ENCODE measurements at places on chromosomes 7 and 10.

- no peak for DNase-seq
Observed at GRCh38 chr10:3737864-3738263, 47.1 kb downstream of the KLF6 start.

DNA sequence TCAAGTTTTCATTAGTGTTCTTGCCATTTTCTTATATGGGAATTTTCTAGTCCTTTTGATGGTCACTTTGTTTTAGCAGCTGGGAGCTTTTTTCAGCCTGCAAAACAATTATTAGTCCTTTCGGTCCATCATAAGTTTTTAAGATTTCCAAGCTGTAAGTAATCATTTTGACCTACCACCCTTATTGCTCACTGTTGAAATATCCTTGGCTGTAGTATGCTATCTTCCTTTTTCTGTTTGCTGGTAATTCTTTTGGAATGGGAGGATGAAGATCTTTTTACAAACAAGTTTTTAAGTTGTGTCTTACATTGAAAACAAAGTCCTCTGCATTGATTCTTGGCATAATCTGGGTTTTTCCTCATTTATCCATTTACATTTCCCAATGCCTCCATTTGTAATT lies 24.0 kb downstream of the BZW2 start:
- DNase-seq = no peak

GRCh38 chr10:89627830-89628229 lies 17.2 kb downstream of the PANK1 start:
- no peak for DNase-seq

DNA sequence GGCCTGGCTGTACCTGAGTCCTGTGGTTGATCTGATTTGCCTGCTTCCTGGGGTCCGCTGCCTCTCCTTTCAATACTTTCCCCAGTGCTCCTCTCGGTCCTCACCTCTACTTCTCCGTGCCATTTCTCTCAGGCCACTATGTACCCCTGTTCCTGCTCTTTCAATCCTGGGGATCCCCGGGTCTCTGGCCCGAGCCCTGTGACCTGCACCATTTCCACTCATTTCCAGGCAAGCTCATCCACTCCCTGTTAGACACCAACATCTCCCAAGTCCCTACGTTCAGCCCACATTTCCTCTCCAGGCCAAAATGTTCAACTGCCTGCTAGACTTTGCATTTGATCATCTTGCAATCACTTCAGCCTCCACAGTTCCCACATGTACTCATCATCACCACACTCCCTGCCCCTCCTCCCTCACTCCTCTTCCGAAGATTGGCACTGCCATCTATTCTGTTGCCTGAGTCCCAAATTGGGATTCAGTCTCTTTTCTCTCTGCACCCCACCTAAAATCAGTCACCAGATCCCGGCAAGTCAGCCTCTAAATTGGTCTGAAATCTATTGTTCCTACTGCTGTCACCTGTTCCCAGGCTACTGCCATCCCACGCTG lies 34.4 kb upstream of the ZMIZ1 start:
- no peak for DNase-seq
